ENCODE measurements at places on chromosomes 1 and 21.

DNA sequence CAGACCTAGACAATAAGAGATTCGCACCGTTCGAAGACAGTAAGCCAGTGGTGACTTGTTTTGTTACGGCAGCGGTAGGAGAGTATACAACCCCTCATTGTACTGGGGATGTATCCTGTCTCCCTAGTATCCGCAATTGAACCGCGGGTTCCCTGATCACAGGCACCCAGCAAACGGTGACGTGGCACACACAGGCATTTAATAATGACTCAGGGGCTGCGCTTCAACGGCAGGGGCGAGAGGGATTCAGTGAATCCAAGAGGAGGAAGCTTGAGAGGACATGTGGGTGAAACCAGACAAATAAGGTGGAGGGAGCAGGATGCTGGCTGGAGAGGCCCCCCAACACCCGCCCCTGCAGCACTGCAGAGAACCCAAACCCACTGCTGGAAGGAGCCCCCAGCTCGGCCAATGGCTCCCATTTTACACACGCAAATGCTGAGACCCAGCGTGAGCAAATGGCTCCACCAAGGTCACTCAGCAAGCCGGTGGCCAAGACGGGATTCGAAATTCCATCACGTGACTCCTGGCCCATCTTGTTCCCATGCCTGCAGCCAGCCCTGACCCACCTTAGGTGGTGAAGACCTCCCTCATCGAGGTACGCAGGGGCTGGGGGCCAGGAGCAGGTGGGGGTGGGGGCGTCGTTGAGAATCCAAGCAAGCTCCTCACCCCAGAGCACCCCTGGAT is 149.9 kb downstream of the SYF2 start:
- no peak for DNase-seq

GRCh38 chr1:31934706-31935629 is 3.2 kb downstream of the PTP4A2 start:
- DNase-seq: no peak

DNA sequence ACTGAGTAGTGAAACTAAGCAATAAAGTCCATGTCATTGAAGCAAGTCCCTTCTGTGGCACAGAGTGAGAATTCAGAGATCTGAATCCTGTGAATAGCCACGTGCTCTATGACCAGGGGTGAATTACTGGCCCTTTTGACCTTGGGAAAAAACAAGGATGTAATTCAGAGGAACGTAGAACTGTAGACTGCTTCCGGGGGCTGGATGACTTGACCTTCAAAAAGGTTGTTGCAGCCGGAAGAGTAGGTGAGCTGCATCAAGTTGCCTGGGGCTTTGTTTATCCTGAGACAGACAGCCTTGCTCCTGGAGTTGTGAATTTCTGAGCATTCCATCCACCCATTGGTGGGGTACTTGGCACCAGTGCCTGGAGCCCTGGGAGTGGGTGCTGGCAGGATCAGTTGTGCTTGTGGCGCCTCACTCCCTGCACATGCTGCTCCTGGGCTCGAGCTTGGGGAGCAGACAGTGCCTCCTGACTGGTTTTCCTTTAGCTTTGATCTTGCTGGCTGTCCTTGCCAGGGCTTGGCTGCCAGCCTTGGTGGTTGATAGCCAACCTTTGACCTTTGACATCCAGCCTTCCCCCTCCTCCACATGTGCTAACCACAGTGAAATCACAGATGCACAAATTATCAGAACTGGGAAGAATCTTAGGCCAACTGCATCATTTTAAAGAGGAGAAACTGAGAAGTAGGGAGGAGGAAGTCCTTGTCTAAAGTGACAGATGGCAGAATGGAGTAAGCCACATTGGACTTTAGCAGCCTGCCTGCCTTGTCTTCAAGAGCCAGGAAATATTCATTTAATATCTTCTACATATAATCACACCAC is 16.2 kb upstream of the MYOG start:
- DNase-seq: no peak

DNA sequence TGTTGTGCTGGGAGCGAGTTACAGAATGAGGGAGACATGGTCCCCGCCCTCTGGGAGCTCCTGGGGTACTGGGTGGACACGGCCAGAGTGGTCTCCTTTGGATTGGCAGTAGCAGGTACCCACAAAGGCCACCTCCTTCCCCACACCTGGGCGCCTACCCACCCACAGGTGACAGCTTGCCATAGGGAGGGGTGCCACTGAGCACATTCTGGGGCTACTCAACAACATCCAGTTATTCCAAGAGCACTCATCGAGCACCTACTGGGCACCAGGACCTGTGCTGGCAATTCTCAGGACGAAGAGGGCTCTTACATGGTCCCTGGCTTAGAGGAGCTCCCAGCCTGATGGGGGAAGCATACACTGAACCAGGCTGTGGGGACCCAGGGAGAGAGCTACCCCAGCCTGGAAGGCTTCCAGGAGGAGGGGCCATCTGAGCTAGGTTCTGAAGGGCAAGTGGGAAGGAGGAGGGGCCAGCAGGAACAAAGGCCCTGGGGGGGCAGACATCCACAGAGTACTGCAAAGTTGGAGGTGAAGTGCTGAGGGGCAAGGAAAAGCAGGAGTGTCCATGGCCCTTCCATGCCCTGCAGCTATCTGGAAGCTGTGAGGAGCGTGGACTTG is 22.0 kb downstream of the MRPL37 start:
- no peak for DNase-seq

DNA sequence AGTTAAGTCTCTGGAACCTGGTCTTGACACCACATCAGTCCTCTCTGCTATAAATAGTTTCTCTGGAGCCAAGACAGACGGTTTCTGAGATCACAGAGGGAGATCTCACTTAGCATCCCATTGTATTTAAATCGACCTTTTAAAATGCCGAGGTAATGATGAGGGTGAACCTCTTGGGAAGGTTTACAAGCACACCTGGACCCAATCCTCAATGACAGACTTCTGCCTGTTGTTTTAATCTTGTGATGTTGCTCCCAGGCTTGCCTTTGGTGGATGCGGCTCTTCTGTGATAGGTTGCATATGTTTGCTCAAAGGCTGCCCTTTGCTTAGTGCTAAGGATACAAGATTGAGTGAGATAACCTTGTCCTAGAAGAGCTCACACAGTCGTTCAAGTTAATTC is 104.6 kb upstream of the L1TD1 start:
- DNase-seq: no peak

- no peak for DNase-seq
Observed at GRCh38 chr1:214467078-214467585, 84.3 kb downstream of the PTPN14 start.

DNA sequence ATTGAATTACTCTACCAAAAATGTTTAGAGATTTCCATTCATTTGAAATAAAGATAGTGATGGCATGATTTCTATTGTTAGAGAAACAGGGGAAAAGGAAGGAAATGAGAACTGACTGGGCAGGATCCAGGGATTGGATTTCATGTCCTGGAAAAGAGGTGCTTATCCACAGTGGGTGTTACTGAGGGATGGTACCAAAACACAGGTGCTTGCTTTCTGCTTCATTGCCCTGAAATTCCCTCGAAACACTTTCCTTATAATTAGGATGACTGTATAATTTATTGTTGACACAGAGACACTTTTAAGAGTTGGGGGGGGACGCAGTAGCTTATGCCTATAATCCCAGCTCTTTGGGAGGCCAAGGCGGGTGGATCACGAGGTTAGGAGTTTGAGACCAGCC is 185.0 kb upstream of the KCNK2 start:
- DNase-seq: no peak
